ENCODE measurements at places on chromosomes 16 and 17.

DNA sequence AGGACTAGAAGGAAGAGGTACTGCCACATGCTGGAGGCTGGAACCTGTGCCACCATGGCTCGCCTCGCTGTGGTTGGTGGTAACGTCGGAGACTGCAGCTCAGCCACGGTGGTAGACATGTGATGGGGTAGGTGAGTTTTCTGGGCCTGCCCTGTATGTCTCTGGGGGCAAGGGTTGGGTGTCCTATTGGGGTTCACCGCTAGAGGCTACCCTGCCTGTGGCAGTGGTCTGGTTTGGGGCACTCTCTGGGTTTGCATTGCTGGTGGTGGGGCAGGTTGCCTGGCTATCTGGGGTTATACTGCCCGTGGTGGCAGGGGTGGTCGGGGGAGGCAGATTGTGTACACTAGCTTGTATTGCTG is 79.3 kb upstream of the KCNJ18 start:
- no peak for DNase-seq

GRCh38 chr17:8939496-8940334 is 25.8 kb downstream of the PIK3R5 start:
- DNase-seq: no peak

- no peak for DNase-seq
These were observed 112.5 kb downstream of the MSI2 start for GRCh38 chr17:57368637-57369336.

DNA sequence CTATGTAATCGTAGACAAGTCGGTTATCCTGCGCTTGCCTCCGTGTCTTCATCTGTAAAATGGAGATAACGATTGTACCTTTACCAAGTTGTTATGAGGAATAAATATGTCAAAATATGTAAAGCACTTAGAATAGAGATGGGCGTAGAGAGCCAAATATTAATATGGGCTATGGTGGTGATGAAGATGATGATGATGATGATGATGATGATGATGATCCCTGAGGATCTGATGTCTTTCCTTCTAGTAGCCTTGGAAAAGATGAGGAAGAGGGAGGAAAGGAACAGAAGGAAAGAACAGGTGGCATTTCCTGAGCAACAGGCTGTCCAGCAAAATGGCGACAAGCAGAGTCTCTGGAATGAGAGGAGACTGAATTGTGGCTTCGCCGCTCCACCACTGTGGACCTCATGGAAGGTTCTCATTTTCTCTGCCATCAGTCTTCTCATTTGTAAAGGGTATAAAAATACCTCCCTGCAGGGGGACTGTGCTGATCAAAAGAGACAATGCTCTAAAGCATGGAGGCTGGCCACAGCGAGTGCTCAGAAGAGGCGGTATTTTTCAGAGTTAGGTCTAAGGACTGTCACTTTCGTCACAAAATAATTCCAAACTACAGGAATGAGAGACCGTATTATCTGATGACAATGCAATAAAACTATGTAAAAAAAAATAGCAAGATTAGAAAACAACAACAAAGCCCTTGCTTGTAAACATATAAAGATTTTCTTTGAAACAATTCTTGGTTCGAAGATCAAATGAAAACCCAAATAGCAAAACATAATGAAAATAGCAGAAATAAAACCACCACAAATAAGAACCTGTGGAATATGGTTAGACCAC is 17.2 kb upstream of the RCVRN start:
- DNase-seq: no peak
